Naive thymus-derived CD8-positive, alpha-beta T cell (primary cell): ENCODE measurements at places on chromosomes 7 and 10. TPM values are rescaled to one million over a fixed set of nuclear protein-coding genes. Genes with fewer than 3 reads are reported as not detected.

The MLXIPL gene
- polyA plus RNA-seq, result not detected

The CYP3A7 gene
- polyA plus RNA-seq, result not detected

The TRPV5 gene
- not detected for polyA plus RNA-seq

The FAM24B gene
- 3.5 TPM for polyA plus RNA-seq

The CRTAC1 gene
- polyA plus RNA-seq, result not detected

The ANK3 gene
- polyA plus RNA-seq, result 4.3 TPM

The TDRD1 gene
- 0.17 TPM for polyA plus RNA-seq

The NEUROD6 gene
- polyA plus RNA-seq, result not detected
